ENCODE measurements at places on chromosomes 4 and X.
A peak's percentile ranks its signal among the peaks of the same experiment; 100 is the strongest.

DNA sequence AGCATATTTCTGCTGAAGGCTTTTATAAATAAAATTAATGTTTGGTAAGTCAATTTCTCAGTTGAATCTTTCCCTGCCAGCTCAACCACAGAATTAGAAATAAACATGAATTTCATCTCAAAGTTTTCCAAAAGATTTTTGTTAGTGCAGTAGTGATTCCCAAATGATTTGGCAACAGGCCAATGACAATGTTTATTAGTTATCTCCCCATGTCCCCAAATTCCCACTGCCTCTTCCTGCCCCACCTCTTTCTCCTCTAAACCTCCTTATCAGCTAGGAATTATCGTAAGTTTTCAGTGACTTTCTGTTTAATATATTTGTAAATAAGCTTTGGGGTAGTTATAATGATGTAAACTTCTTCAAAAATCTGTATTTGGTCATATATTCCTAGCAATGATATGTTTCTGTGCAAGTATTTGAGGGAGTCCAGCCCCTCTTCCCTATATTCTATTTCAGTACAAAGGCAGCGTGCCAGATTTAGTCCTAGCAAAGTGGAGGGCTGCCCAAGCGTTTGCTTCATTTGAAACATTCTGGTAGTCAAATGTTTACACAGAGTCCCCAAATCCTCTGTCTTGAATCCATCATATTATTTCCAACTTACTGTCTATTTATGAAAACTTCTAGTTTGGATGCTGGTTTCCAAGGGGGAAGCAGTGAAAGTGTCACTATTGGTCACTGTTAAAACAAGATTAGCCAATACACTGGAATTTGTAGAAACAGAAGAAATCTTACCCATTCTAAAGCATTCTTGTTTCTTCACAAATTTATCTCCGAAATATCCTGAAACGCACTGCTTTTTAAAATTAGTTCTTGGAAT lies 33.7 kb upstream of the ANKRD50 start:
- H3K36me3 ChIP-seq = no peaks in the 10 kb centered on the region
- no peaks in the 10 kb centered on the region for H3K4me1 ChIP-seq
- H3K27ac ChIP-seq = no peak overlapping the region
- H3K27me3 ChIP-seq = no peaks in the 10 kb centered on the region
- no peak overlapping the region for H3K4me3 ChIP-seq
- DNase-seq = no peak

- peak within 1 kb of the TSS; percentile 99 for H3K4me3 ChIP-seq
- H3K4me1 ChIP-seq = peaks cover 20% of the 10 kb centered on the region
- H3K27ac ChIP-seq = peak within 1 kb of the TSS; percentile 88
- peaks cover 7% of the 10 kb centered on the region for H3K36me3 ChIP-seq
These were observed at the start of gene LAMP2 for GRCh38 chrX:120468825-120469525. Gene LAMP2, minus strand, starts transcription at chrX:120469296. Its CDS starts 127 bp downstream, at chrX:120469169.

DNA sequence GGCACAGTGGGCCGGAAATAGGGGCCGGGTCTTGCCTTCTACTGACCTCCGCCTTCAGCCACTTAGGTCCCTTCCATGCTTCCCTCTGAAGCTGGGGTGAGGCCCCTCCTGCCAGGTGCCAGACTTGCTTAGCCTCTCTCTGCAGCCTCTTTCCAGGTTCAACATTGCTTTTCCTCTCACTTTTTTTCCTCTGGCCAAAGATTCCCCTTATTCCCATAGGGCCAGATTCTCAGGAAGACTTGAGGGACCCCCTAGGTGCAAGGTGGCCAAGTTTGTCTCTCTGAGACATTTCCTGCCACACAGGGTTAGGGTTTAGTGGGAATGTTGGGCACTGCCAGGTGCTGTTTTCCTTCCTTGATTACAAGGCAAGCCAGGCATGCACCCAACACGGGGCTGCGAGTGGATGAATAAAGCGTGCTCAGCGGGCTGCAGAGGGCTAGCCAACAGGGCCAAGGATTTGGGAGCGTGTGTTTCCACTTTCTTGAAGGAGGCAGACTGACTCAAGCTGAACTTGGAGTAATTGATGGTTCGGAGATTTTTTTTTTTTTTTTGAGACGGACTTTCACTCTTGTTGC lies 7.6 kb upstream of the GJB1 start:
- no peaks in the 10 kb centered on the region for H3K36me3 ChIP-seq
- no peaks in the 10 kb centered on the region for H3K4me1 ChIP-seq
- DNase-seq = no peak
- H3K27me3 ChIP-seq = no peaks in the 10 kb centered on the region
- no peak overlapping the region for H3K27ac ChIP-seq

GRCh38 chr4:53552711-53553110 lies 38.6 kb downstream of the LNX1 start:
- no peak overlapping the region for H3K4me3 ChIP-seq
- H3K27me3 ChIP-seq = peaks cover 11% of the 10 kb centered on the region
- no peaks in the 10 kb centered on the region for H3K36me3 ChIP-seq
- no peak overlapping the region for H3K27ac ChIP-seq
- no peak for DNase-seq
- H3K4me1 ChIP-seq = no peaks in the 10 kb centered on the region

GRCh38 chrX:51665981-51666380 lies 16.6 kb downstream of the CENPVL2 start:
- H3K27ac ChIP-seq = no peak overlapping the region
- peaks cover 10% of the 10 kb centered on the region for H3K27me3 ChIP-seq
- H3K36me3 ChIP-seq = no peaks in the 10 kb centered on the region
- H3K4me3 ChIP-seq = no peak overlapping the region

- DNase-seq = no peak
- H3K36me3 ChIP-seq = no peaks in the 10 kb centered on the region
These were observed 72.7 kb downstream of the EFNB1 start for GRCh38 chrX:68901519-68901918.

Measured in activated CD8-positive, alpha-beta memory T cell treated with anti-CD3 and anti-CD28 coated beads, Interleukin-2, amount 10 ng/mL, durations not matched to agents 7 days and 5 days (primary cell).